Mammary epithelial cell (primary cell): ENCODE measurements at places on chromosomes 12 and 14.

GRCh38 chr12:2233034-2233433 lies 180.2 kb downstream of the CACNA1C start:
- peak; percentile 27 for DNase-seq

- DNase-seq = peak; percentile 99
These were observed 18.5 kb upstream of the DUSP6 start for GRCh38 chr12:89370850-89371249.

- no peak for DNase-seq
These were observed 480.8 kb downstream of the RERGL start for GRCh38 chr12:17609153-17609552.

DNA sequence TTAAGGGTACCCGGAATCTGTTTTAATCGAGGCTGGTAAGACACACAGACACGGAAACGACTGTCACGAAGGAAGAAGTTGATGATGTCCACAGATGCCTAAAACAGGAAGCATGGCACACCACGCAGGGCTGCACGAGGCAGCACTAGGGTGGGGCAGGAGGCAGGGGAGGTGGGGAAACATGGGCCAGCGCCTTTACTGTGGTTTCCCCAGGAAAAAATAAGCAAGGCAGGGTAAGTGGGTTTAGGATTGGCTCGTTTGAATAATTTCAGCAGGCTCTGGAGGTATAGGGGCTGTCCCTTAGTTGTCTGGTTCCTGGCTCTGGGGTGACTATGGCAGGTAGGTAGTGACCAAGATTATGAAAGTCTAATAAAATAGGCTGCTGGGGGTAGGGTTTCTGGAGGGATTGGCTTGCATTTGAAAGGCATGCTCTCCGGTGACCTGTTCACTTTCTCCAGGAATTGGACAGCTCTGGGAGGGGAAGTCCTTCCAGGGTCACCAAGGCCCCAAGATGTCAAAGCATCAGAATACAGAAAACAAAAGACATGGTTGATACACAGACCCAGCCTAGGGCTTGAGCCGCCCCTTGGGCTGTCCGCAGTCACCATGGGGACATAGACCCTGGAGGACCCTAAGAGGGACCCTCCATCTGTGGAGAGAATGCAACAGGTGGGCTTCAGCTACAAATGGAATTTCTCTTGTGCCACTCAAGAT lies 35.3 kb downstream of the MAP1LC3B2 start:
- no peak for DNase-seq

DNA sequence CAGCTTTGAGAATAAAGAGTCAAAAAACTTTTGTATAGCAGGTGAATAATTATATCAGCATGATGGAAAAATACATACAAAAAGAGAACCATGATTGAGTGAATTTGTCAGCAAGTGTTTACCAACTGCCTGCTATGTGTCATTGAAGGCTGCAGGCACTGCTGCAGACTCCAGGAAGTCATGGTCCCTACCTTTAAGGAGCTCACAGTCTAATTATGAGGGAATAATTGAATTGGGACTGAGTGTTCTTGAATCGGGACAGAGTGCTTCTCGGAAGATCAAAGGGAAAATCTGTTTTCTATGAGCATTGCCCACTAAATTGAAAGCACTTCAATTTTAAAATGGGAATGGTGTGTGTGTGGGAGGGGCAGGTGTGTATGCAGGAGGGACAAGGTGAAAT lies 9.5 kb downstream of the OR10AD1 start:
- DNase-seq = no peak

- DNase-seq = peak; percentile 66
These were observed 589.5 kb upstream of the TBX3 start for GRCh38 chr12:115273456-115273855.

- no peak for DNase-seq
These were observed 7.9 kb downstream of the PPP1R12A start for GRCh38 chr12:79926951-79927350.

DNA sequence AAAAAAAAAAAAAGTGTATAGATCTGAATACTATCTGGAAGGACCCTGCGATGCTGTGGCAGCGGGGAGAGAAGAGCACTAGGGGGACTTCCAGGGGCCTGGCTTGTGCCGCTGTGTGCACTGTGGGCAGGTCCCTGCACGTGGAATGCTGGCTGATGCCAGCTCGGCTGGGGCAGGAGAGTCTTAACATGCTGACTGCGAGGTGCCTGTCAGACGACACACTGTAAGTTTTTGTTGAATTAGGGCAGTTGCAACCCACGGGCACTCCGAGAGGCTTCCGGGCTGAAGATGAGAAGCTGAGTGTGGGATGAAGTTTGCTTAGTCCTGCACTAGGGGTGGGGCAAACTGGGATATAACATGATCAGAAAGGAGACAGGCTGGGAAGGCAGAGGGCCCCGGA lies 10.7 kb downstream of the GLT1D1 start:
- no peak for DNase-seq

GRCh38 chr12:40215982-40216381 lies 8.8 kb upstream of the LRRK2 start:
- peak; percentile 66 for DNase-seq

DNA sequence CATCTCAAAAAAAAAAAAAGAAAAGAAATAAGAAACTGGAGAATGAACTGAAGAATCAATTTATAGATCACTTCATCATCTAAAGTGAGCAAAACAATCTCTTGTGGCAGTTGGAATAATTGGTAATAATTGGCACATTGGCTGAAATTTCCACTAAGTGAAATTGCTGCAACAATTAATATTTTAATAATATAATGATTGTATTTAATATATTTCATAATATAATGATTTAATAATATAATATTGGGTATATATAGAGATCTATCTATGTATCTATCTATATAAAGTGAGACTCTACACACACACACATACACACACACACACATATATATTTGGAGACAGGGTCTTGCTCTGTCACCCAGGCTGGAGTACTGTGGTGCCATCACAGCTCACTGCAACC lies 81.2 kb upstream of the PRICKLE1 start:
- DNase-seq = no peak

DNA sequence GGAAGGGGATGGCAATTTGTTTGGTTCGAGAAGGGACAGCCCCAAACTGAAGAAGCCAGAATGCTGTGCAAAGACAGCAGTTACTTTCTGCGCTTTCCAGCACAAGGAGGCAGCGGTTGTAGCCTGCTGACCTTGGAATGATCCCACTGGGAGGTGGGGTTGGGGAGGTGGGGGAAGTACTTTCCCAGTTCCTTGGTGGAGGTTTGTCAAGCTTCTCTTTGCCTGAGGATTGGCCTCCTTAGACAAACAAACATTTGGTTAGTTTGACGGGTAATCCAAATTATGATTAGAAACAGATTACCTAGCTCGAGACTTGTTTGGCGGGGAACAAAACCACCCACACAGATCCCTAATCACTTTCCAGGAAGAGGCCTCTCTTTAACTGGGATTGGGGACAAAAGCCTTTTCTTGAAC lies 79.1 kb upstream of the EGLN3 start:
- no peak for DNase-seq

GRCh38 chr14:68404652-68405183 lies 388.1 kb downstream of the ZFP36L1 start:
- DNase-seq = no peak

- DNase-seq = no peak
These were observed 88.3 kb upstream of the AMN1 start for GRCh38 chr12:31817120-31817519.

- peak; percentile 79 for DNase-seq
These were observed 397 bp downstream of the BDKRB1 start for GRCh38 chr14:96256407-96256806.

- DNase-seq = no peak
These were observed 29.3 kb downstream of the AMN start for GRCh38 chr14:102951799-102952198.

- DNase-seq = no peak
These were observed 3.8 kb upstream of the ACADS start for GRCh38 chr12:120721866-120722265.

DNA sequence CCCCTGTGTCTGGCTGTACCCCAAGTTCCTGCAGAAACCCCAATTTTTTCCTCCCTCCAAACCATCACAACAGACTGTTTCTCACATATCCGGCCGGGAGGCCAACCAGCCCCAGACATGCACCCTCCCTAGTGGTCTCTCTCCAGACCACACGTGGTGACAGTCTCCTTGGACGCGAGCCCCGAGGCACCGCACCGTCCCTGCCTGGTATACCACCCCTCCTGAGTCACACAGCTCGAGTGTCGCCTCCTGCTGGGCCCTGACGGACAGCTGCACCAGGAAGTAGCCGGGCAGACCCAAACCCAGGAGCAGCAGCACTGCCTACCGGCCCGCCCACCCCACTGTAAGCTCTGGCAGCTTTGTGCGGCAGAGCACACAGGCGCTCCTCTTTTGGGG lies 97.4 kb downstream of the RFLNA start:
- DNase-seq = no peak

- no peak for DNase-seq
These were observed 9.8 kb downstream of the ARHGEF25 start for GRCh38 chr12:57620936-57621496.

GRCh38 chr12:86091681-86092080 lies 164.5 kb downstream of the MGAT4C start:
- no peak for DNase-seq

GRCh38 chr12:88339966-88340365 lies 197.9 kb downstream of the TMTC3 start:
- peak; percentile 81 for DNase-seq

- peak; percentile 9 for DNase-seq
These were observed 287.2 kb downstream of the BCAT1 start for GRCh38 chr12:24661657-24662096.

- no peak for DNase-seq
These were observed 34.1 kb upstream of the KLHDC2 start for GRCh38 chr14:49733836-49734235.

GRCh38 chr14:77892381-77892871 lies 92.5 kb downstream of the ADCK1 start:
- peak; percentile 11 for DNase-seq

- no peak for DNase-seq
These were observed 21.7 kb upstream of the GPATCH2L start for GRCh38 chr14:76129851-76130576.

DNA sequence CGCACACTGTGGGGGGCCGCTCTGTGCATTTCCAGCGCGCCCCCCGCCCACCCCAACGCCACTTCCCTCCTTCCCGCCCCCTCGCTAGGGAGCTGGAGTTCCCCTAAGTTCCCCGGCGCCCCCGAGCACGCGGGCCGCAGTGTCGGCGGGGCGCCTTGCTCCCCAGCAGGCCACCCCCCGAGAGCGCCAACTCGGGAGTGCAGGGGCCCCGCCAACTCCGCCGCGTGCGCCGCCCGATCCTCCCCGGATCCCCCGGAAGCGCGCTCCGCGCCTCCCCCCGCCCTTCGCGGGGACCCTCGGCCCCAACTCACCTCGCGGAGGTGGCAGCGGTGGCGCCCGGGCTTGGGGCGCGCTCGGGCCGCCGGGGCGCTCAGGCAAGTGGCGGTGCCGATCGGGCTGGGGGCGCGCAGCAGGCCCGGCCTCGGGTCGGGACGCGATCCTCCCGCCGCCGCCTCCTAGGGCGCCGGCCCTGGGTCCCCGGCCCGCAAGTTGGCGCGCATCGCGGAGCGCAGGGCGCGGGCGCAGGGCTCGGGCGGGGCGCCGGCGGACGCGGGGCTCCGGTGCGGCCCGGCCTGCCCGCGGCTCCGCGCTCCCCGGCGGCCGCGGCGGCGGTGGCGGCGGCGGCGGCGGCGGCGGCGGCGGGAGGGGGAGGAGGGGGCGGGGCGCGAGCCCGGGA lies at the start of gene NCOR2:
Gene NCOR2 (minus strand): TSS at position 616 of the 676 bp plus-strand sequence. CDS start 72,361 bp downstream, outside the sequence.
- no peak for DNase-seq

- DNase-seq = no peak
These were observed 43.6 kb downstream of the LIN7A start for GRCh38 chr12:80894179-80894578.

- no peak for DNase-seq
These were observed 48.9 kb downstream of the SMOC1 start for GRCh38 chr14:69928111-69928523.

DNA sequence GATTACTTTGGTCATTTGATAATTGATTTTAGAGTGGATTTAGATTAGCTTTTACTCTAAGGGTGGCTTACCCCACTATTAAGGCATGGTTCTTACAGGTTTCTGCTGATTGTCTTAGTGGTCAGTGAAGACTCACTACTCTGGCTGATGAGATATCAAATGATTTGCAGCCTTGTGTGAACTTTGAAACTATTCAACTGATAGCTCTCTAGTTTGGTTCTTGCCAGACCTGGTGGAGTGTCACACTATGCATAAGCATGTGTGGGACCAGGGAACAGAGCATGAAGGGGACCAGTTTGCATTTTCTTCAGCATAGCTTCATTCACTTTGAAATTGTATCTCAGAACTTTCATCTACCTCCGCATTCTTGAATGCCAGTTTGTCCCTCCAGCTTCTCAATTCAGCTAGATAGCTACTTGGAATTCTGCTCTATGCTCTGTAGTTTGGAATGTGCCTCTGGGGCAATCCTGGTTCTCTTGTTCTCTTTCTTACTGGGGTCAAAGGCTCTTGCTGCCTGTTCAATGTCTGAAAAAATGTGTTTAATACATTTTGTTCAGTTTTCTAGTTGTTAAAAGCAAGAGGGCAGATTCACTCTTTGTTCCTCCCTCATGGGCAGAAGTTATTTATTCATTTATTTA lies 12.7 kb downstream of the SCYL2 start:
- no peak for DNase-seq

- no peak for DNase-seq
These were observed 284.6 kb upstream of the SEL1L start for GRCh38 chr14:81818271-81818670.

DNA sequence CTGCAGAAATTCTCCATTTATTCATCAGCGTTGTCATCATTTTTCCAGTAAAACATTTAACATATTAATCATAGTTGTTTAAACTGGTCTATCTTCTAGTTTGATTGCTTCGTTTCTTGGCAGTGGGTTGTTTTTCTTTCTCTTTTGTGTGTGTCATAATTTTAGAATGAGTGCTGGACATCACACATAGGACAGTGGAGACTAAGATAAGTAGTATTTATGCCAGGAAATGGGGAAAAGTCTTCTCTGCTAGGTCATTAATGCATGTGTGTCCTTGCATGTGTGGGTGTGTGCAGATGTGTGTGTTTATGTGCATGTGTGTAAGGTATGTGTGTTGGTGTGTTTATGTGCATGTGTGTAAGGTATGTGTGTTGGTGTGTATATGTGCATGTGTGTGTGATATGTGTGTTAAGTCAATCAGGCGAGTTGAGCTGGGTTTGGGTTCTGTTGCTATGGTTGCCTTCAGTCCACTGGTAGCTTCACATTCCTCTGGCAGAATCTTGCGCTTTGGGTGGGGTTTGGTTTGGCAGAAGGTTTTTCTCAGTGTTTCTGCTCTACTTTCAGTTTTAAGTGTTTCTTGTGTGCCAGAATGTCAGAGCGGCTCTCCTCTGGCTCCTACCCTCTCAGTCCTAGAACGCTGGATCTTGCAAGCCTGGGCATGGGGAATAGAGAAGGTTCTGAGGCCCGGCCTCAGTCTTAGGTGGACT lies 7.8 kb upstream of the ADGRD1 start:
- DNase-seq = no peak

DNA sequence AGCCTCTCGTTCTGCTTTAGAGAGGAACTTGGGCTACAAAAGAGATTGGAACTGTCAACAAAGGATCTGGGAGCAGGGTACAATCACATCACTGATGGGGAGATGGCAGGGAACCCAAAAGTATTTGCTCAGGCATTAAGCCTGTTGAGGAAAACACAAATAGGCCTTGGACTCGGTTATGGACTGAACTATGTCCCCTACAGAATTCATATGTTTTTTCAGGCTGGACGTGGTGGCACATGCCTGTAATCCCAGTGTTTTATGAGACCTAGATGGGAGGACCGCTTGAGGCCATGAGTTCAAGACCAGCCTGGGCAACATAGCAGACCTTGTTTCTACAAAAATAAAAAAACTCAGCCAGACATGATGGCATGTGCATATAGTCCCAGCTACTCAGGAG lies 13.9 kb downstream of the DDX23 start:
- no peak for DNase-seq
